ENCODE measurements at places on chromosomes 7 and 10. TPM values are rescaled to one million over a fixed set of nuclear protein-coding genes. Genes with fewer than 3 reads are reported as not detected.

Gene OR6B1
- total RNA-seq: not detected

Gene SAMD9L
- not detected for total RNA-seq

Gene HABP2
- not detected for total RNA-seq

Gene CARD11
- 0.59 TPM for total RNA-seq

Gene CRYGN
- total RNA-seq: 0.32 TPM

GRCh38 chr10:43124574-43125273 is 13.5 kb upstream of the CSGALNACT2 start:
- H3K27me3 ChIP-seq: peaks cover 2% of the 10 kb centered on the region
- peaks cover 17% of the 10 kb centered on the region for H3K4me1 ChIP-seq
- DNase-seq: no peak
- H3K36me3 ChIP-seq: no peaks in the 10 kb centered on the region
- H3K27ac ChIP-seq: no peak overlapping the region

- H3K27ac ChIP-seq: no peak overlapping the region
- H3K4me1 ChIP-seq: peaks cover 3% of the 10 kb centered on the region
- no peak for DNase-seq
- no peaks in the 10 kb centered on the region for H3K36me3 ChIP-seq
- H3K4me3 ChIP-seq: no peak overlapping the region
- no peaks in the 10 kb centered on the region for H3K27me3 ChIP-seq
These were observed 92.0 kb downstream of the ITGA8 start for GRCh38 chr10:15627617-15628196.

GRCh38 chr7:12120632-12121031 is 90.5 kb upstream of the TMEM106B start:
- H3K4me1 ChIP-seq: peaks cover 15% of the 10 kb centered on the region
- H3K4me3 ChIP-seq: no peak overlapping the region
- no peak for DNase-seq
- H3K27ac ChIP-seq: no peak overlapping the region
- no peaks in the 10 kb centered on the region for H3K36me3 ChIP-seq
- no peaks in the 10 kb centered on the region for H3K27me3 ChIP-seq
